ENCODE measurements at places on chromosomes 2 and 18.

GRCh38 chr2:41724465-41724864 is 323.4 kb upstream of the PKDCC start:
- DNase-seq: no peak

DNA sequence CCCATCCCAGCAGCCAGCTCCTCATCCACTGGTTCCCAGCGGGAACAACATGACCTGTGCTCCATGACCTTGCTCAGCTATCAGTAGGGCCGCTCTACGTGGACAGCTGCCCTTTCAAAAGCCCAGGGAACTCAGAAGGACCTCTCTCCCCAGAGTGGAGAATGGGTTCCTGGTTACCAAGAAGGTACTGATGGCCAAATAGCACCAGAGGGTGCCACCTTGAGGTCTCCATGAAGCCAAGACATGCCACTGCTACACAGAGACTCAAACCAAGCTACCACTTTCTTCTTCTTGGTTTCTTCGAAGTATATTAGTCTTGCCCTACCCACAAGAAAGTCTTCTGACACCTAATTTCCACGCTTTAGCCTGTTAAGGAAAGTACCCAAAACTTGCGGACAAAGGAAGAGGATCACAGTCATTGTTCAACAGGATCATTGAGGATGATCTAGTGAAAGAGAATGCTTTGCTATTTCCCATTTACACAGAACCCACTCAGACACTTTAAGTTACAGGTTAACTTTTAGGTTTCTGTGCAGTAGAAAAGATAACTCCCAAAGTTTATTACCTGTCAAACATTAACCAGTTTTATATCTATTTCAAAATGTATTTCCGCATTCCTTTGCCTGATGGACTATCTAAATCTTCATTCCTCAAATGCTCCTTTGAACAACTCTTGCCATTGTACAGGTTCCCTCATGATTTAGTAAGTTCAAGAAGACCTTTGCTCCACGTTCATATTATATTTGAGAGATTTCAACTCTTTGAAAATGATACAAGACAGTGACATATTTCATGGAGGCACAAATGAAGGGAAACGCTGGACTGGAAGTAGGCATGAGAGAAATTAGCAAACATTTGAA is 102.2 kb downstream of the ALPK2 start:
- no peak for DNase-seq

DNA sequence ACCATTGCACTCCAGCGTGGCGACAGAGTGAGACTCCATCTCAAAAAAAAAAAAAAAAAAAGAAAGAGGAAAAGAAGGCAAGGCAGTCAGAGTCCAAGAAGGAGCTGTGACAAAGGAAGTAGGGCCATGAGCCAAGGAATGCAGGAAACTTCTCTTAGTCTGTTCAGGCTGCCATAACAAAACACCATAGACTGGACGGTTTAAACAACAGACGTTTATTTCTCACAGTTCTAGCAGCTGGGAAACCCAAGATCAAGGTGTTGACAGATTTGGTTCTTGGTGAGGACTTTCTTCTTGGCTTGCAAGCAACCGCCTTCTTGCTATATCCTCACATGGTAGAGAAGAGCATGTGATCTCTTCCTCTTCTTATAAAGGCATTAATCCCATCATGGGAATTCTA is 13.1 kb upstream of the SUMO1 start:
- peak; percentile 16 for DNase-seq

DNA sequence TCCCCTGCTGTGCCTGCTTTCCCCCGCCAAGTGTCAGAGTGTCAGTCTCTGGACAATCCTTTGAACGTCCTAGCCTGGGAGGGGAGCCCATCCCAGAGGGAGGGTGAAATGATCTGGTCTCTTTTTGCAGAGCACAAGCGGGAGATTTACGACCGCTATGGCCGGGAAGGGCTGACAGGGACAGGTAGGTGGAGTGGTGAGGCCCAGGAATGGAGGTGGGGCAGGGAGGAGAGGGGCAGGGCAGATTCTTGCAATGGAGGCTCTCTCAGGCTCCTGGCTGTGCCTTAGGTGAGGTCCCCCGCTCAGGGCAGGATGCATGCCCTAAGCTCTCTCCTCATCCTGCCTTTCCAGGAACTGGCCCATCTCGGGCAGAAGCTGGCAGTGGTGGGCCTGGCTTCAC is 2.4 kb downstream of the DNAJB2 start:
- no peak for DNase-seq

GRCh38 chr2:38215522-38215921 is 139.6 kb upstream of the CYP1B1 start:
- no peak for DNase-seq

- DNase-seq: no peak
Measured at GRCh38 chr2:121836611-121837010, 81.2 kb downstream of the TSN start.

All from fibroblast of skin of right biceps (primary cell).